ENCODE measurements at places on chromosomes 5 and 9.

DNA sequence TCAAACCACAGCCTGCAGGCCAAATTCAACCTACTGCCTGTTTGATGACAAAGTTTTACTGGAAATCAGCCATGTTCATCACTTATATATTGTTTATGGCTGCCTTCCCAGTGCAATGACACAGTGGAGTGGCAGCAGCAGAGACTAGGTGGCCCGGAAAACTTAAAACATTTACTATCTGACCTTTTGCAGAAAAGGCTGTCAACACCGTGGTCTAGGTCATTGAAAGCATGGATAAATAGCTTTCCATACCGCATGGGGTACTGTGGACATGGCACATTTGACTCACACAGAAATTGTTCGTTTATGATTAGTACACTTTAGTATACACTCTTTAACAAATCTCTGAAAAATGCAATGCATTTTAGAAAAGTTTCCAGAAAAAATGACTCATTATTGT lies 298.3 kb upstream of the EFNA5 start:
- DNase-seq: no peak

DNA sequence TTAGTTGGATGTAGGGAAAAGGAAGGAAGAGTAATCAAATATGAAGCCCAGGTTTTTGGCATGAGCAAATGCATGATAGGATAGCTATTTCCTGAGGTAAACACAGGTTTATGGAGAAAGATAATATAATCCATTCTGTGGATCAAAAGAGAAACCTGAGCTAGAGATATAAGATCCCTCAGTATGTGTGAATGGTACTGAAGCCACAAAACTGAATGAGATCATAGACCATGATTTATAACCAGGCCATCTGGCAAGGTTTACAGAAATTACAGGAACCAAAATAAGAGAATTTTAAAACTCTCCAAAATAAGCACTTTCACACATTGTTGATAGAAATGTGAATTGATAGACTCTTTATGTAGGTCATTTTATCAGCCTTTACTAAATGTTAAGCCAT lies 28.7 kb upstream of the ECM2 start:
- DNase-seq: no peak

DNA sequence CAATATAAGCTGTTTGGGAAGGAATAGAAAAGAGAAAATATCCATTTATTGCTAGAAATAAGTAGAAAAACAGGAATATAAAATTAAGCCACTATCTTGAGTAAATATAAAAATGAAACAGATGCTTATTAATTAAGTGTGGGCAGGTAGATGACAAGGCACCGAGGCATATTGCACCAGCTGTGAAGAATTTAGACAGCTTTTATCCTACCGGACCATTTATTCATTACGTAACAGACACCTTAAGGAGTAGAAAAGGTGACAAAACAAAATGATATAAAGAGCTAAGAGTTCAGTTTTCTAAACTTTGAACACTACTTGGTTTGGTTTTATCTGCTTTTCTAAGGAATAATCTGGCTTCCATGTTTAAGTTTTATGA lies 404.1 kb downstream of the PTPRD start:
- no peak for DNase-seq

DNA sequence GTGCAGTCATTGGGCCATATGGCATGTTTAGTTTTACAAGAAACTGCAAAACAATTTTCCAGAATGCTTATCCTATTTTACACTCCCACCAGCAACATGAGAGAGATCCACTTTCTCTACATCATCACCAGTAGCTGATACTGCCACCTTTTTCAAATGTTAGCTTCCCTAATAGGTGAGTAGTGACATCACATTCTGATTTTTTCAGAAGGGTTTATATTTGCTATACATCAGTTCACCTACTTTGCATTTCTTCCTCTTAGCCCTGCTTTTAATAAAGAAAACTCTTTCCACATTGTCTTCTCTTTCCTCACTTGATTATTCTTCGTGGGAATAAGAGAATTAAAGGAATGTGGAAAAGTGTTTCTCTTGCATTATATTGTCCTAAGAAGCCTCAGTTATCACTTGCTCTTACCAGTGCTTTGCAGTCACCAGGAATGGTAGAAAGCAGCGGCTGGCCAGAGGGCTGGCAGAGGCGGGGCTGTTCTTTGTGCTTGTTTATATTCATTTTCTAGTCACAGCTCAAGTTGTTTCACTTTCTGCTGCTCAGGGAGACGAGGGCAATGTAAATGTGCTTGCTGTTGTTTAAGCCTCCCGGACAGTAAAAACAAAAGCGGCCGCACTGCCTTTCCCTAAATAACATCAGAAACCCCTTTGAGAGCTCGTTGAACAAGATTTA lies 164.8 kb downstream of the HSD17B3 start:
- no peak for DNase-seq

DNA sequence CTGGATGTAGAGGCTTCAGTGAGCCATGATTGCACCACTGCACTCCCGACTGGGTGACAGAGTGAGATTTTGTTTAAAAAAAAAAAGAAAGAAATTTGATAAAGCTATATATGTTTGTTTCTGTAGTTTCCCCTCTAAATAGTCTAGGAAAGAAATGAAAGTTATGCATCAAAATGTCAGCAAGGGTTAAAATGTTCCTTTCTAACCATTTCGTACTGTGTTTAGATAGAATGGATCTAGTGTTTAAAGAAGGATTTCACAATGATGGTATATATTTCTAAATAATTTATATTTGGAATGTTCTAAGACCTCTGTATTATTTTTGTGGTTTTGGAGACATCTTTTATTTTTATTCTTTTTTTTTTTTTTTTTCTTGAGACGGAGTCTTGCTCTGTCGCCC lies 22.7 kb downstream of the TEK start:
- no peak for DNase-seq

DNA sequence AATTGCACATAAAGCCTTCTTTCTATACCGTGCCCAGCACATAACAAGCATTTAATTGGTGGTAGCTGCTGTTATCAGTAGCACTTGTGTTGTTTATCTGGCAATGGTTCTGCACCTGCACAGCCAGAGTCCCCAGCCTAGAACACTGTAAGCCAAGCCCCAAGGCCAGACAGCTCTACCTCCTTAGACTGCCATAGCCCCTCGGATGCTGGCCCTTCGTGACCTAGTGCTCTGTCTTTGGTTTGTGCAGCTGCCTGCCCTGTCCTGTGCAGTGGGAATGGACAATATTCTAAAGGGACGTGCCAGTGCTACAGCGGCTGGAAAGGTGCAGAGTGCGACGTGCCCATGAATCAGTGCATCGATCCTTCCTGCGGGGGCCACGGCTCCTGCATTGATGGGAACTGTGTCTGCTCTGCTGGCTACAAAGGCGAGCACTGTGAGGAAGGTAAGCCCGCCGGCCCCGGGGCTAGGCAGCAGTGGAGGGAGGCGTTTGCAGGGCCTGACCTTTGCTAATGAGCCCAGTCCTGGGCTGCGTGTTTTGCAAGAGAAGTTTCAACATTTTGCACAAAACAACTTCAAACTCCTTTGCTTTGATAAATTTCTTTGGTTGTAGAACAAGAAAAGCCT lies 173.3 kb upstream of the WWC1 start:
- no peak for DNase-seq

DNA sequence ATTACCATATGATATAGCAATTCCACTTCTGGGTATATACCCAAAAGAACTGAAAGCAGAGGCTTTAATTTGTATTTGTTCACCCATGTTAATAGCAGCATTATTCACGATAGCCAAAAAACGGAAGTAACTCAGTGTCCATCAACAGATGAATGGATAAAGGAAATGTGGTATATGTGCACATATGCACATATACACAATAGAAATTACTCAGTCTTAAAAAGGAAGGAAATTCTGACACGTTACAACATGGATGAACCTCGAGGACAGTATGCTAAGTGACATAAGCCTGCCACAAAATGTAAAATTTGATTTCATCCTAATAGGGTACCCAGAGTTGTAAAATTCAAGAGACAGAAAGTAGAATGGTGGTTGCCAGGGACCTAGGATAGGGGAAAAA lies 54.9 kb downstream of the NUP155 start:
- DNase-seq: no peak

- DNase-seq: no peak
Measured at GRCh38 chr5:52996979-52997378, 7.8 kb downstream of the ITGA2 start.

DNA sequence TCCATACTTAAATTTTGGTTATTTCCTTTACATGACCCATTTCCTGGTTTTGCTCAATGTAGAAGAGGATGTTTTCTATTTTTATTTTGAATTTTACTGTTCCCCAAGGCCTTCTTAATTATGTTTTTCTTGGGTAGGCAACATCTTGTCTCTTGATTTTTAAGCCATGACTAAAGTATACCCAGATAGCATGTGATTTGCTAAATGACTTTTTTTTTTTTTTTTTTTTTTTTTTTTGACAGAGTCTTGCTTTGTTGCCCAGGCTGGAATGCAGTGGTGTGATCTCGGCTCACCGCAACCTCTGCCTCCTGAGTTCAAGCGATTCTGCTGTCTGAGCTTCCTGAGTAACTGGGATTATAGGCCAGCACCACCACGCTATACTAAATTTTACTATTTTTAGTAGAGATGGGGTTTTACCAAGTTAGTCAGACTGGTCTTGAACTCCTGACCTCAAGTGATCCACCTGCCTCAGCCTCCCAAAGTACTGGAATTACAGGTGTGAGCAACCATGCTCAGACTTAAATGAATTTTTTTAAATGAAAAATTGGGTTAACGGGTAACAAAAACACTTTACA lies 198.6 kb upstream of the DAB2 start:
- no peak for DNase-seq

DNA sequence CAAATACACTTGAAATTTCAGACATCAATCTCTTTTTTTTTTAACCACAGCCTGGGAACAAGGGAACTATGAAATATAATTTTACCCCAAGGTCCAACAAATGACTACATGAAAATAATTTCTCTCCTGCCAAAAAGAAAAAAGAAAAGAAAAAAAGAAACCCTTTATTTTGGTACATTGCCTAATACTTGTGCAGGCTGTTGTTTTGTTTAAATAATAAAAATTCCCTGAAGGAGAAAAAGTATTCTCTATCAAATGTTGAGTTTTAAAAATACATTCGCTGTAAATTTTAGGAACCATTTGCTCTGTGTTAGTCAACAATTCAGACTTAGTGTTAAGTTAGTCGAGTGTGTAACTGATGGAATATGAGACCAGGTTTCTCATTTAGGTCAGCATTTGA lies 155.4 kb downstream of the PRDM6 start:
- DNase-seq: no peak

Data from activated CD8-positive, alpha-beta memory T cell treated with anti-CD3 and anti-CD28 coated beads for 48 hours (primary cell).